Activated T-cell treated with anti-CD3 and anti-CD28 coated beads for 1 hour (primary cell): ENCODE measurements at places on chromosomes 6 and 20.

DNA sequence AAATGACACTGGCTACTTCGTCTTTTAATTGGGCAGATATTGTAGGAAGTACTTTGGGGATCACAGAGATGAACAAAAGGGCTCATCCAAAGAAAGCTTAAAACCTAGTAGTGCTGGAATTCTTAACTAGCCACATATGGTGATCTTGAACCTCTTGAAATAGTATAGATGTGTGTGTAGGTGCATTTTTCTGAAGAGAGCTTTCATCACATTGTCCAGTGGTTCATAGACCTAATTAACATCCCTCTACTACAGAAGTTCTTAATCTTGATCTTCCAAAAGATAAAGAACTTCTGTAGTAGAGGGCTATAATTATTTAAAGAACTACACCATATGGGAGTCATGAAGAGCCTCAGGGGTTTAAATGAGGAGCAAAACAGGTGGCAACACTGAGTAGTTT, 2.3 kb upstream of the PRIM2 start:
- no peak for DNase-seq

DNA sequence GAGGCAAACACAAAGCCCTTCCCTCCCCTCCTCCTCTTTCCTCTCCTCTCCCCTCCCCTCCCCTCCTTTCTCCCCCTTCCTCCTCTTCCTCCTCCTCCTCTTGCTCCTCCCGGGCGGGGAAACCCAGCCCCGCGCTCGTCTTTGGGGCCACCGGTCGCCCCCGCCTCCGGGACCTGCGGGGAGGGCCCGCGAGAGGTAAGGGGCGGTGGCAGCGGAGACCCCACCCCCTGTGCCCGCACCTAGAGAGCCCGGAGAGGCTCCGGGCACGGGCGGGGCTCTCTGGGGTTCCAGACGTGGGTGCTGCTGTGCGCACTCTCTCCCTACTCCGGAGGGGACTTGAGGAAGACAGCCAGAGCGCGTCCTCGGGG, at the start of gene RIN2:
RIN2 (plus strand) TSS at position 126 of the 368 bp plus-strand sequence. CDS start 131,344 bp downstream, outside the sequence.
- no peak for DNase-seq

DNA sequence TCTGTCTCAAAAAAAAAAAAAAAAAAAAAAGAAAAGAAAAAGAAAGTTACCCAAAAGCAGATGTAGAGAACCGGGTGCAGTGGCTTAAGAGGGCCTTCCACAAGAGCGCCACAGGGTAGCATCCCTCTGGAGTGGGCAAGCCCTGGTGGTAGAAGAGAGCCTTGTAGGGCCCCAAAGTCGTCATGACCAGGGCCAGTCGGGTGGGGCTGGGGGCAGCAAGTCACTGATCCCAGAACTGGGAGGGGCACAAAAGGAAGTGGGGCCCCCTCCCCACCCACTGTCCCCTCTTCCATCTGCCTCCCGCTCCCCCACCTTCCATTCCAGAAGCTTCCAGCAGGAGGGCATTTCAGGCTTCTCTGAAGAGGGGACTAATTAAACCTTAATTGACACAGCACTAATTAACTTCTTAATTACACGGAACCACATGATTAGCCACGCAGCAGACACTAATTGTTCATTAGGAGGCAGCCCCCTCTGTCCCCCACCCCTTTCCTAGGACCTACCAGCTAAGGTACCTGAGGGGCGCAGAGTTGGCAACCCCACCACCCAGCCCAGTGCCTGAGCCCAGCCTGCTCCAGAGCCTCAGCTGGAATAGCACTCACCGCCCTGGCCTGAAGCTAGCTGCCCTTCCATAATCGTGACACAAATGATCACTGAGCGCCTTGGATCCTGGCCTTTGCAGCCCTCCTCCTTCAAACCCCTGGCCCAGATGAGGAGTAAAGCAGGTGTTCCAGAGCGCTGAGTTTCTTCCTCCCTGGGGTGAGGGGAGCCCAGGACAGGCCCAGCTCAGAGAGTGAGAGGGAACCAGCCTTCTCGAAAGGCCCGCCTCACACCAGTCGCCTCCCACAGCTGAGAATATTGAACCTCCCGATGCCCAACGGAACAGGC, 34.8 kb downstream of the MDFI start:
- DNase-seq: no peak

GRCh38 chr20:61437280-61438206, 185.5 kb downstream of the CDH4 start:
- DNase-seq: no peak

DNA sequence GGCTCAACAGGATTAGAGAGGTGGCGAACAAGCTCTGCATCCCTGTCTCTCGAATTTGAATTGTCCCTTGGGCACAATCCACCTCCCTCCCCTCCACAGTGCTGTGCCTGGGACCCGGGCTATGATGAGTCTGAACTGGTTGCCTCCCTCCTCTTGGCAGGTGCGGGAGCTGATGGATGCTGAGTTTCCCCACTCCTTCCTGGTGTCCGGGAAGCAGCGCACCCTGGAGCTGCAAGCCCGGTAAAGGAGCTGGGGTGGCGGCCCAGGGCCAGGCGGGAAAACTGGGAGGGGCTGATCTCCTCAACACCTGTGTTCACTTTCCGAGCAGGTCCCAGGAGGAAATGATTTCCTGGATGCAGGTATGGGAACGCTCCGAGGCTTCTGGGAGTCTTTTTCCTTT, 14.9 kb downstream of the FGD2 start:
- DNase-seq: no peak
